Activated naive CD8-positive, alpha-beta T cell treated with anti-CD3 and anti-CD28 coated beads, Interleukin-2, amount 10 ng/mL, durations not matched to agents 7 days and 5 days (primary cell): ENCODE measurements at places on chromosomes 12 and 14. TPM values are rescaled to one million over a fixed set of nuclear protein-coding genes. Genes with fewer than 3 reads are reported as not detected.

The SERPINA3 gene
- total RNA-seq, result not detected

The TAS2R7 gene
- not detected for total RNA-seq

The MYBPC1 gene
- not detected for total RNA-seq

The RASSF9 gene
- not detected for total RNA-seq

The MUCL1 gene
- total RNA-seq, result not detected

DNA sequence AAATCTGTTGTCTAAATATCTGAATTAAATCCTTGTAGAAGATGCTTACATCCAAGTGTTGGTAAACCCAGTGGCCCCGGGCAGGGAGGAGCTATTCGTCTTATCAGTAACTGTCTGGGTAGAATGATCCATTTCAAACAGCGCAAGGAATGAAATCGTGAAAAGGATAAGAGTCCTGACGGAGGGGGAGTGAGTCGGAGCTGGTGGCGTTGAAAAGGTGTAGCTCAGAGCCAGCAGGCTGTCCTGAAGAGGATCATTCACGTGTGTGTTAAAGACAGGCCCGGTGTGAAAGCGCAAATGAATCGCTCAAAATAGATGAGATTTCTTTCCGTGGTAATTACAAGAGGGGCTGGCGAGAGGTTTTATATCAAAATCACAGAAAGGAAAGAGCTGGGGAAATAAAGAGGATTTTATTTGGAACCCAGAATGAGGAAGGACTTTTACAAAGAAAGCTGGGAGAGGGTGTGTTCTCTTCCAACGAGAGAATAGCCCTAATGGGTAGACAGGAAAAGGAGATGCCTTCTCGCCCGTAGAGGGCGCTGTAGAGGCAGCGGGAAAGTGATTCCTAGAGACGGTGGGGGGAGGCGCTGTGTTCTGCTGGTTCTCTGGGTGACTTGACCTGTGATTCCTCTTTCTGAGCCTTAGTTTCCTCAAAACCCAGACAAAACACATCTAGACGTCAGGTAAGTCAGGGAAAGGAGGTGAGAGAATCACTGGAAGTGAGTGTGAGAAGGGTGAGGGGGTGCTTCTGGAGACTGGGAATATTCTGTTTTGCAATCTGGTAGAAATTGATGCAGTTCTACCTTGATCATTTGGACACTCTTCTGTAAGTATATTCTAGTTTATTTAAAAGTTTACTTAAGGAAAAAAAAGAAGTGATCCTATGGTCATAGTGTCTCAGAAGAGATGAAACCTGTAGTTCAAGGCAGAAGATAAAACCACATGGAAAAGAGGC, 39.3 kb downstream of the SRRM4 start:
- H3K27me3 ChIP-seq, result no peaks in the 10 kb centered on the region
- no peaks in the 10 kb centered on the region for H3K4me1 ChIP-seq
- no peaks in the 10 kb centered on the region for H3K36me3 ChIP-seq
- no peak overlapping the region for H3K4me3 ChIP-seq
- no peak overlapping the region for H3K27ac ChIP-seq

GRCh38 chr12:95396849-95397468, 77.0 kb upstream of the METAP2 start:
- H3K27me3 ChIP-seq, result peaks cover 2% of the 10 kb centered on the region
- H3K4me1 ChIP-seq, result no peaks in the 10 kb centered on the region
- peaks cover 1% of the 10 kb centered on the region for H3K36me3 ChIP-seq
- no peak overlapping the region for H3K4me3 ChIP-seq
- DNase-seq, result no peak

DNA sequence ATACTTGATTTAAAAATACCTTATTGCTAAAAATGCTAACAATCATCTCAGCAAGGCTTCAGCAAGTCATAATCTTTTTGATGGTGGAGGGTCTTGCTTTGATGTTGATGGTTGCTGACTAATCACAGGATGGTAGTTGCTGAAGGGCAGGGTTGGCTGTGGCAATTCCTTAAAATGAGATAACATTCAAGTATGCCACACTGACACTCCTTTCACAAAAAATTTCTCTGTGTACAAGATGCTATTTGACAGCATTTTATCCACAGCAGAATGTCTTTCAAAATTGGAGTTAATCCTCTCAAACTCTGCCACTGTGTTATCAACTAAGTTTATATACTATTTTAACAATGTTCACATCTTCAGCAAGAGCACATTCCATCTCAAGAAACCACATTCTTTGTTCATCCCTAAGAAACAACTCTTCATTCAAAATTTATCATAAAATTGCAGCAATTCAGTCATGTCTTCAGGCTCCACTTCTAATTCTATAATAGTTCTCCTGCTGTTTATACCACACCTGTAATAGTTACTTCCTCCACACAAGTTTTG, 16.1 kb downstream of the SCAF11 start:
- no peak overlapping the region for H3K27ac ChIP-seq
- no peak for DNase-seq
- peaks cover 54% of the 10 kb centered on the region for H3K36me3 ChIP-seq
- peaks cover 39% of the 10 kb centered on the region for H3K4me1 ChIP-seq

DNA sequence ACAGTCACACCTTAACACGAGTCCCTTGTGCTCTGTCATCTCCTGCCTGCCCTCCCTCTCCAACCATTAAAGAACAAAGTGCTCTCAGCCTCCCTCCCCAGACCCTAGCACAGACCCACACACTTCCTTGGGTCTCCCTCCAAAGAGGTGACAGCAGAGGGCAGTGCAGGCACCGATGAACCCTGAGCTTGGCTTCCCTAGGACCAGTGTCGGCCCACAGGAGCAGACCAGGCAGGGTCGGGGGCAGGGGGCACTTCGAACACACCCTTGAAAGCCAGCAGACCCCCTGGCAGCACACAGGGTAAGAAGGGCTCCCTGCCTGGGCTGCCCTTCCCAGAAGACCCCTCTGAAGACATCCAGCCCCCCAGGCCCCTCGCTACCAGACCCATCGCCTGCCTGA, 7.0 kb downstream of the CDK2AP1 start:
- no peak overlapping the region for H3K4me3 ChIP-seq
- H3K36me3 ChIP-seq, result peaks cover 20% of the 10 kb centered on the region
- no peak overlapping the region for H3K27ac ChIP-seq
- no peaks in the 10 kb centered on the region for H3K27me3 ChIP-seq
- DNase-seq, result no peak
- H3K4me1 ChIP-seq, result peaks cover 24% of the 10 kb centered on the region

DNA sequence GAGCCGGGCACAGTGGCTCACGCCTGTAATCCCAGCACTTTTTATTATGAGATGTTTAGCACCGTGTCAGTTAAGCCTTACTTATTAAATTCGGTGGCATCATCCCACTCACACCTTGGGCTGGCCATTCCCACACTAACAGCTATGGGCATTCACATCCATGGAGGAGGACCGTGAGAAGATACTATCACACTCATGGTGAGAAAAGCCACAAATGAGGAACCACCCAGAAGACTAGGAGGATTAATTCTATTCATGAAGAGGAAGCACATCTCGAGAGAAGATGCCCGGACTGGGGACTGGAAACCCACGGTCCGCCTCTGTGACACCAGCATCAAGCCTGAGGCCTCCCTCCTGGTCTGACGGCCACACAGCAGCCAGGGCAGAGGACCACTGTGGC, 4.9 kb downstream of the CDC42BPB start:
- H3K4me1 ChIP-seq, result peaks cover 3% of the 10 kb centered on the region
- H3K27me3 ChIP-seq, result peaks cover 34% of the 10 kb centered on the region
- no peak for DNase-seq
- H3K36me3 ChIP-seq, result no peaks in the 10 kb centered on the region
